ENCODE measurements at places on chromosomes 3 and 15.

DNA sequence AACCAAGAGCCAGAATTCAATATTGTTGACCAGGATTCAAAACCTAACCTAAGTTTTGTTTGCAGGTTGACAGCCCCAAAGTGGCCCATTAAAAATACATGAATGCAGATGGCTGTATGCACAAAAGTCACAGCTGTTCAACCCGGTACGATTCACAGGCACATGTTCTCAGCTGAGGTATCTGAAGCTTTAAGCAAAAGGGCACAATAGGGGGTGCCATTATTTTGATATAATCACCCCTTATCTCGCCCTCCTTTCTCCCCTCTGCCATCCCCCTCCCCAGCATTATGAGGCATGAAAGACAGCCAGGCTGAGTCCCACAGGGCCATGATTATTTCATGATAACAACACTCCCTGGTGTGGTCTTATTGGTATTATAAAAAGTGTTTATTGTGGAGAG lies 264.9 kb downstream of the EBLN2 start:
- no peak for DNase-seq

DNA sequence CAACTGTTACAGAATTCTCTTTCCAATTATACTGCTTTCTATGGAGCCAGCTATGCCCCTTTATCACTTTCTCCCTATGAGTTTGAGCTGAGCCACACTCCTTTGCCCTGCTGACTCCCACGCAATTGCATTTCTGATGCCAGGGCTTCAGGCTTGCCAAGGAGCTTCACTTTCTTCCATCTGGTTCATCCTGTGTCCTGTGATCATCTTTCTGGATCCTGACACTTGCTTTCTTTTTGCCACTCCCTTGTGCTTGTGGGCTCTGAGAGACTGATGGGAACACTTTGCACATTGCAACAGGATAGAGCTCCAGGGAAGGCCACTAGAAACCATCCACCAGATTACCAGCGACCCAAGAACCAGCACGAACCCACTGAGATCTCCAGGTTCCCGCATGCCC lies 77.0 kb upstream of the SEC13 start:
- DNase-seq, result no peak

- peak; percentile 74 for DNase-seq
Measured at GRCh38 chr15:31325595-31326155, 960 bp upstream of the KLF13 start.

DNA sequence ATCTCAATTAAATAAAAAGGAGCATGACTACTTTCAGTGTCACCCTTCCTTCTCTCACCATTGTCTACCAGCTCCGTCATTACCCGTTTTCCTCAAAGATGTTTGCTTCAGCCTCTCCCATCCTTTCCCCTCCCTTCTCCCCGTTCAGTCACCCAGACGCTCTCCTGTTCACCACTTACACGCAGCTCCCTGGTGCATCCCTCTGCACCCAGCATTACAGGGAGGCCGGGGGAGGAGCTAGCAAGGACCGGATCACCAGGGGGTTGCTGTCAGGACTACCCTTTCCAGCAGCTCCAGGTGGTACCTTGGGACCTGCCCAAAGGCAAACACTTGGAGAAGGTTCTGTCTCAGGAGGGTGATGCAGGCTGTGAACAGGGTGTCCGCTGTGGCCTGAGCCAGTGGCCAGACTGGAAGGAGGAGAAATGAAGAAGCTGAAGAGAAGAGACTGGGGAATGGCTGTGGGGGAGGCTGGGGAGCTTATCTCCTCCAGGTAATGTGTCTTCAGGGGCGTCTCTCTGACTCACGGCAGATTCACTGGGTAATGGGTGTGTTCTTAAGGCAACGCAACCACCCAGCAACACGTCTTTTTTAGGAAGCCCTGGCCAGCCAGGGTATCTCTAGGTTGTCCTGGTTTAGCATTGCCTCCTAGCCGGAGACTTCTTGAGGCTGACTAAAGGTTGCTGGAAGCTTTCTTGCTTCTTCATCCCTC lies 21.8 kb upstream of the BDH1 start:
- DNase-seq, result no peak

GRCh38 chr15:67927501-67928168 lies 87.8 kb upstream of the RNU6-1 start:
- DNase-seq, result no peak

- no peak for DNase-seq
Measured at GRCh38 chr15:52783191-52783829, 6.8 kb downstream of the ONECUT1 start.

GRCh38 chr15:80801891-80802680 lies 22.9 kb downstream of the CEMIP start:
- DNase-seq, result no peak

DNA sequence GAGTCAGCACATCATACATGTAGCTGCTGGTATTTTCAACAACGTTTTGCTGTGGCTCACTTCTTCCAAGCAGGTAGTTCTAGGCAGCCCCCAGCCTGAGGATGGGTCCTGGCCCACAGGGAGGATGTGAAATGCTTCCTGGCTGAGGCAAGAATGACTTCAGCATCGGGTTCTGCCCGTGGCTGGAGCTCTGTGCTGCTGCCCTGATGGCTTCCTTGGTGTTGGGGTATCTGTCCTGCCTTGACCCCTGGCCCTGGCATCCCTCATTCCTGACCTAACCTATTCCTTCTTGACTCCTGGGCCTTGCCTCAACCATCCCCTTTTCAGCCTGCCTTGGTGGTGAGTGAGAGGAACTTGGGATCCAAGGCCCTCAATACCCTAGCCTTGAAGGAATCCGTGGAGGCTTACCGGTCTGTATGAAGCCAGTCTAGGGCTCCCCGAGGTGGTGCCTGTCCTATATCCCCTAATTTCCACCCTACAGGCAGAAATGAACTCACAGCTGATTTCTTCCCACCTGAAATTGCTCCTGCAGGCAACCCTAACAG lies 300.6 kb downstream of the TLE3 start:
- DNase-seq, result no peak

DNA sequence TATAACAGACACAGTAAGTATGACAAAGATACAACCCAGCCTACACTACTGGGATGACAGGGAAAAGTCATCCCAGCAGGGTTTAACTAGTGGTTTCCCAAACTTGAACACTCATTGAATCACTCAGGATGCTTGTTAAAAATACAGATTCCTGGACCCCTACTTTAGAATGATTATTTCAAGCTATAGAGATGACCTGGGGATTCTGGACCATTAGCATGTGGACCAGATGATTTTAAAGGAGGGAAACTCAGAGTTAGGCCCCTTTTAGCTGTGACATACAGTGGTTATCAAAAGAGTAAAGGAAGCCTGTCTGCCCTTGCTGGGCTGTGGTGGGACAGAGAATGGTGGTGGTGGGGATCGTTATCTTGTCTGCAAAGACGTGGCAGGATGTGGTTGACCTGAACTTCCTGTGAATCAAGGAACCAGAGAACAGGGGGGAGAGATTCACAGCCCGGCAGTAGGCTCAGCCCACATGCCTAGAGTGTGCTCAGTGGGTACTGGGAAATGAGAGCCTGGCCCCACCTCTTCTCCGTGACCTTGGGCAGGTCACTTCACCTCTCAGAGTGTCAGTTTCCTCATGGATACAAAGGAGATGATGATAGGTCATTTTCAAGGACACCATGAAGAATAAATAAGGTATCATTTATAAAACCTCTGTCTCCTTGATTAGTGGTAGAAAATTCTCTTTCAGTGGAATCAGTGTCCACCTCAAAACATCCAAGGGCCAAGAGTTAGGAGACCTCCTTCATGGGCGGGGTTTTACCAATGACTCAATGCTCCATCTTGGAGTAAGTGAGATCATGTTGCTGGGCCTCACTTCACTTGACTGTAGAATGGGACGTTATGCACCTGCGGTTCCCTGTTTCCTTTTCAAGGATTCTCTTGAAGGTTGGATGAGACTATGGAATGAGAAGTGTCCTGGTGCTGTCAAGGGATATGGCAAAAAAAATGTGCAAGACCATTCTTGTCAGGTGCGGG lies 306.5 kb downstream of the RPLP1 start:
- DNase-seq, result peak; percentile 89

GRCh38 chr15:88580532-88580931 lies 34.1 kb upstream of the DET1 start:
- no peak for DNase-seq

GRCh38 chr15:66679657-66680108 lies 22.4 kb upstream of the SMAD6 start:
- DNase-seq, result no peak

DNA sequence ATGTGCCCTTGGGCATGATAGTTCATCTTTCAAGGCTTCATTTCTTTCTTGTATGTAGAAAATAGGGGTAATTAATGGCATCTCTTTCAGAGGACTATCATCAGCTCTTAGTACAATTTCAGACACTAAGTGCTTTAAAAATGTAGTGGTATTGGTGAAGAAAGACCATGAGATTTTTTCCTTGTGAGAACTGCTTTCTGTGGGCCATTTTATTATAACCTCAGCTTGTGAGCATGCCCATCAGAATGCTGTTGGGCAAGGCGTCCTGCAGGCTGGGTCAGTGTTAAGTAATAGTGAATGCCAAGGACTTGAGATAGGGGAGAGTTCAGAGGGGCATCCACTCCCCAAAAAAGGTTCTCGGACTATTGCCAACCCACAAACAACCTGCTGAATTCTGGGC lies 187.9 kb downstream of the GHSR start:
- DNase-seq, result no peak

DNA sequence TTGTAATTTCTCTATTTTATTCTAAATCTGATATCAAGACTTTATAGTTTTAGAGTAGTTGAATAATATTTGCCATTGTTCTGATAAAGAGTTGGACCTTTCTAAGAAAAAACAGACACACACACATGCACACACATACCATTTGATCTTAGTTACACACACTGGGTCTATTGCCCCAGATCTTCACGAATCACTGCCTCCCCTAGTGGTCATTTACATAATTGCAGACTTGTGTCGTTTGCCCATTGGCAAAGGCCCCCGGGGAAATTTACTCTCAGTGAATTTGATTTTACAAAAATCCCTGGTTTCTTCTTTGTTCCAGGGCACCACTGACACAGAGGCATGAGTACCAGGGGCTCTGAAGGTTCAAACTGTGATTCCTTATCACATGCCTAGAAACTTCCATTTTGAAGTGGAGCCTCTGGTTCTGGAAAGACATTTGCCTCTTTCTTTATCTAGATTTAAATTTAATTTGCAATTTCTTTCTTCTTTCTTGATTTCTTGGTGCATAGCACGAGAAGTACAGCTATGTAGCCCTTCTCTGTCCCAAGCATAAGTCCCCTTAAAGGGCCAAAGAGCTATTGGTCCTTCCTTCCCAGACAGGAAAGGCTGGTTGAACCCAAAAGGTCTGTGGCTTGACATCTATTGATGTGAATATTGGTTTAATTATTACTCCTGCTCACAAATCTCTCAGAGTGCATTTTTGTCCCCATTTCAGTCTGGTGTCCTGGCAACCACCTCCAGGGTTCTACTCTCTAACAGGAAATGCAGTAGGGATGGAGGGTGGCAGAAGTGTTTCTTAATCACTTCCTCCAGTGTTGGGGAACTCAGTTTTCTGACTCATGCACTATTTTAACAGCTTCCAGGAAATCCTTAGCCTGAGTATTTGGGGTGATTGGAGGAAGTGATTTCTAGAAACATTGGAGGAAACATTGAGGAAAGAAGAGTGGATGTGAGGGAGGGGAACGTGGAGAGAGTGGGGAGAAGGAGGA lies 32.4 kb upstream of the SLC6A11 start:
- peak; percentile 21 for DNase-seq

DNA sequence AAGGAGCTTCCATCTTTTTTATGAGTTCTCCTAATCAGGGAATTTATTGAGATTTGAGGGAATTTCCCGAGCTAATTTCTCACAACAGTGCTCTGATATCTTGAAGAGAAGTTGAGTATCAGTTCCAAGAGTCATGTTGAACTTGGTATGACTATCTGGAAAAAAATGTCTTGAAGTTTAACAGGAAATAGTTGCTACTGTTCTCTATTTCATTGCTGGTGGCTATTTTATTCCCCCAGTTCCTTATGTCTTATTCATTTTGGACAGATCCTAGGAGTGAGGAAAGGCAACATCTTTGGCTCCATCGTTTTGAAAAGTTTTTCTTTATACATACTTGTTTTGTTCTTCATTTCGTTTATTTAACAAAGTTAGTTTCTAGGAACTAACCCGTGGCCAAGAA lies 307.8 kb upstream of the AGTR1 start:
- DNase-seq, result no peak

- DNase-seq, result no peak
Measured at GRCh38 chr3:192957441-192958021, 39.9 kb upstream of the MB21D2 start.

DNA sequence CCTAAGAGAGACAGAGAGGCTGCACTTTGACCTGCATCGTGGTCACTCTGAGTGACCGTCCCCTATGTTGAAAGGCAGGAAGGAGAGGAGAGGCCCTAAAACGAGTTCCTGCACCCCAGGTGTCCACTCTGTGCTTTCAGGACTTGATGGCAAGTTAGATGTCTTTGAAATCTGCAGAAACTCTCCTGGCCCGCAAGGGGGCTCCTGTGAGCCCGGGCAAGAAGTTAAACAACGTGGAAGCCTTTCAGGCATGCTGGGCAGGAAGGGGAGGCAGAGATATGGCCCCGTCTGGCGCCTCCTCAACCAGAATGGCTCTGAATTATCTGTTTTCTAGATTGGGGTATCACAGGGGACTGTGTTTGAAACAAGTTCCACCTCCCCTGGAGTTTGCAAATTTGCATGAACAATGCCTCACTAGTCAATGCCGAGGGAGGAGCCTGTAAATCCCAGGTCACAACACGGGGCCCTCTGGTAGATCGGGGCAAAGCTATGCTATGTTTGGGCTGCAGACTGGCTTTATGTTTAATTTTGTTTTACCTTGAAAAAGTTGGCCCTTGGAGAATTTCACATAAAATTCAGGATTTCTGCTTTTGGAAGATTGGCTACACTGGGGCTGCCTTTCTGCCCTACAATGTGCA lies 9.8 kb downstream of the CTXND1 start:
- DNase-seq, result no peak

DNA sequence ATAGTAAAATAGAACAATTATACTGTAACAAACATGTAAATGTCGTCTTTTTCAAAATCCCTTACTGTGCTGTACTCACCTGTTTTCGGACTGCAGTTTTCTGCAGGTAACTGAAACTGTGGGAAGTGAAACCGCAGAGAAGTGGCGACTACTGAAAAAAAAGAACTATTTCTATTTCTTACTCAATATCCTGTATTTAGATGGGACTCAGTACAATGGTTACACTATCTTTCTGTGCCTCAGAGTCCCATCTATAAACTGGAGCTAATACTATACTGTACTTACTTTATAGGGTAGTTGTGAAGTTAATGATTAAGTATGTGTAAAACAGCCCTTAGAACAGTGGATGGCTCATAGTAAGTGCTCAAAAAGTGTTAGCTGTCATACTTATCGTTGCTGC lies 14.3 kb upstream of the P2RY12 start:
- DNase-seq, result no peak

GRCh38 chr3:13582366-13583250 lies 33.7 kb downstream of the FBLN2 start:
- DNase-seq, result no peak

DNA sequence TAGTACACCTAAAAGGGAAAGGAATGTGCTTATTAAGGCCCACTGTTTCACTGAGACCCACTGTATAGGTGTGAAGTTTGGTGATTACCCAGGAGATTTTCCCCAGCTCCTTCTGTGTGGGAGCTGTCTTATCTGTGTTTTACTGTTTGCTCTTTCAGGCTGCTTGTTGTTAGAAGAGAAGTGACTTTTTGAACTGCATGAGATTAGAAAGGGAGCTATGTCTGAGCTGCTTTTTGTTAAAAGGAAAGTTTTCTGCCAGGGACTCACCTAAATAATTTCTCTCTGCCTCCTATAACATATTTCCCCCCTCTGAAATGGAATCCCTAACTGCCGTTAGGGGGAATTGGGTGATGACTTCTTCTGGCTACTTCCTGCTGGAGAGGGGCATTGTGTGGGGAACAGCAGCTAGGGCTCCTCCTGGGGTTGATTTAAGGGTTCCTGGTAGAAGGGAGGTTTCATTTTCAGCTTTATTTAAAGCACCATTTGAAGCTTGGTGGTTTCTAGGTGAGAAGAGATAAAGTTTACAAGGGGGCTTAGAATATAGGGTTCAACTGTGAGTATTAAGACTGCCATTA lies 77.1 kb upstream of the ATP11B start:
- no peak for DNase-seq
